NCI-H1417 treated with DMSO at 0.1 percent for 48 hours (cell line): ENCODE measurements at places on chromosomes 12 and 14.

DNA sequence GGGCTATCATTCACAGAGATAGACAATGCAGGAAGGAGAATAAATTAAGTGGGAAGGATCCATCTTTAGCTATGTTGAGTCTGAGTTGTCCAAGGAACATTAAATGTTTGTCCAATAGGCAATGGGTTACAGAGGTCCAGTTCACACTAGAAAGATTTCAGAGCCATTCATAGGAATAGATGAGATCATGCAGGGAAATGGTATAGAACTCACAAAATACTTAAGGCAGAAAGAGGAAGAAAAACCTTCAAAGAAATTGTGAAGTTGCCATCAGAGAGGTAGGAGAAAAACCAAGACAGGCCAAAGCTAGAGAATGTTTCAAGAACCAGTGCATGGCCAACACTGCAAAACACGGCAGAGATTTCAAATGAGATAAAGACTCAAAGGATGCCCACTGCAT lies 94.1 kb downstream of the PHLDA1 start:
- no peak for DNase-seq

DNA sequence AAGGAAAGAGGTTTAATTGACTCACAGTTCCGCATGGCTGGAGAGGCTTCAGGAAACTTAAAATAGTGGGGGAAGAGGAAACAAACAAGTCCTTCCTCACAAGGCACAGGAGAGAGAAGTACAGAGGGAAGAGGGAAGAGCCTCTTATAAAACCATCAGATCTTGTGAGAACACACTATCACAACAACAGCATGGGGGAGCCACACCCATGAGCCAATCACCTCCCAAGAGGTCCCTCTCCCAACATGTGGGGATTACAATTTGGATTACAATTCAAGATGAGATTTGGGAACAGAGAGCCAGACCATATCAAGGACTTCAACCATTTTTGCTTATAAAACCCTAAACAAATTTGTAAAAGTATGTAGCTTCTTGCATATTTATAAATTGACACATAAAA lies 45.8 kb downstream of the SLCO1C1 start:
- DNase-seq = no peak

DNA sequence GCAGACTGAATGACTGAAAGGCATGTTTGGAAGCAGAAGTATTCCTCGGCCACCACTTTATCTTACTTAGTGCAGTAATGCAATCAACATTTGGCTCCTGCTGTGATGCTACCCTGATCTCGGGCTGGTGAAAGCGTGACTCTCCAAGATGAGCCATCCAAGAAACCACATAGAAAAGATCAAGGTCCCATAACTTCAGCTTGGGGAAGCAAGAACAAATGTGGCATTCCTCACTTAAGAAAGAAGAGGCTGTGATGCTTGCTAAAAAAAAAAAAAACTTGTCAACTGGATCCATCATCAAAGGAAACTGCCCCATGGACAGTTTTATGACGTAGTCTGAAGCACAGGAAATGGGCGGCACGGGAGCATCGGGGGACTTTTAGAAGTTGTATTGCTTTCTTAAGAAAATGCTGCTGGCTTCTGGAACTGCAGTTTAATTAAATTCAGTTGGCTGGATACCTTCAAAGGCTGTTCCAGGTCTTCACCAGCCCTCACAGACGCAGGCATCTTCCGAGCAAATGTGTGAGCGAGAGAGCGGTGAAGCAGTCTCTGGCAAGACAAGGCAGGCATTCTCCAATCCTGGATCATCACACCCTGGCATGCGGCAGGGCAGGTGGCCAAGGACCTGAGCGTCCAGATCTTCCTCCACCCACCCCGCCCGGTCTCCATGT lies 38.2 kb upstream of the MAP1LC3B2 start:
- DNase-seq = no peak

DNA sequence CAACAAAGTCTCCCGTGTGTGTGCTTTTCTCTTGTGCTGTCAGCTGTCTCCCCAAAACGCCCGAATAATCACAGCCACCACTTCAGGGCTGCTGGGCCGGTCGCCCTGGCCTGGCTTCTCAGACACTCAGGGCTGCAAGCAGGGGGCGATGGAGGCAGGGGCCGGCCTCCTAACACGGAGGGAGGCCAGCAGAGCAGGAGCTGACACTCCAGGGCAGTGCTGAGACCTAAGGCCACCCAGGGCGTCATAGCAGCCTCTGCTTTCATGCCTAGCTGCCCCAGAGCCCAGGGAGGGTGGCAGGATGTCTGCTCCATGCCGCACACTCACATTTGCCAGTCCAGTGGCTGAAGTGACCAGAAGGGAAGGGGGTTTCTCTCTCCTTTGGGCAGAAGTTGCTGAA lies 25.6 kb downstream of the STX2 start:
- DNase-seq = no peak

GRCh38 chr14:94857950-94858349 lies 88.0 kb upstream of the GSC start:
- no peak for DNase-seq

DNA sequence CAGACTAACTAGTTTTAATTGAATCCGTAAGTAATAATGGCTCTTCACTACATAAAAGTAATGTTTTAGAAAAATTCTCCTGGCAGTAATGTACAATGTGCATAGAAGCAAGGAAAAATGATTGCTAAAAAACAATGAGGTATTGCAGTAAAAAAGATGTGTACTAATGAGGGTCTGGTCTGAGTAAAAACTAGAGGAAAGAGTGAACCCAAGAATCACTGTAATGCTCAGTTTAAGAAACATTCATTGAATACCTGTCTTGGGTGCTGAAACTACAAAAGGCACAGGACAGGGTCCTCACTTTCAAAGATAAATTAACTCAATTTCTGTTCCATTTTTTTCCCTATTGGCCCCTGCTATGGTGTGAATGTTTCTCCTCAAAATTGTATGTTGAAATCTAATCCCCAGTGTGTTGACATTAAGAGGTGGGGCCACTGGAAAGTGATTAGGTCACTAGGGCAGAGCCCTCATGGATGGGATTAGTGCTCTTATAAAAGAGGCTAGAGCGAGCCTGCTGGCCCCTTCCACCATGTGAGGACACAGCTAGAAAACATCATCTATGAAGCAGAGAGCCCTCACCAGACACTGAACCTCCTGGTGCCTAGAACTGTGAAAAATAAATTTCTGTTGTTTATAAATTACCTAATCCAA lies 51.6 kb downstream of the RPS6KA5 start:
- no peak for DNase-seq

GRCh38 chr12:74391283-74391682 lies 146.4 kb upstream of the ATXN7L3B start:
- no peak for DNase-seq

- DNase-seq = no peak
Measured at GRCh38 chr14:67522270-67522669, 10.8 kb upstream of the PLEKHH1 start.

GRCh38 chr14:47959740-47960139 lies 284.3 kb upstream of the MDGA2 start:
- DNase-seq = no peak

DNA sequence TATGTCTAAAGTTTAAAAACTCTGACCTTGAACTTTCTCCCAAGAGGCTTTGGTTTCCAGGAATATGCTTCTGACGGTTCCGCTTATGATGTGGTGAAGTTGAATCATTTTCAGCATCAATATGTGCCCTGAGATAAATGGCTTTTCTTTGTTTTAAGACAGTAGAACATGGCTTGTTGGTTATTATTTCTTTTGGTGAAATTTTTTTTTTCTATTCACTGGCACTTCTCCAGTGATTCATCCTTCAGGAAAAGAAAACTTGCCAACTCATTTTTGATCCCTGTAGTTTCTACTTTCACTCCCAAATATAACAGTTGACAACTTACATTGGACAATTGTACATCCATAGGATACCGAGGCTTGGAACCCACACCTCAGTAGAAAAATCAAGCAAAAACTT lies 1301.2 kb upstream of the FLRT2 start:
- DNase-seq = no peak

- DNase-seq = no peak
Measured at GRCh38 chr14:81234278-81234677, 13.5 kb upstream of the GTF2A1 start.

GRCh38 chr14:73795974-73796373 lies 55.7 kb upstream of the PTGR2 start:
- no peak for DNase-seq

DNA sequence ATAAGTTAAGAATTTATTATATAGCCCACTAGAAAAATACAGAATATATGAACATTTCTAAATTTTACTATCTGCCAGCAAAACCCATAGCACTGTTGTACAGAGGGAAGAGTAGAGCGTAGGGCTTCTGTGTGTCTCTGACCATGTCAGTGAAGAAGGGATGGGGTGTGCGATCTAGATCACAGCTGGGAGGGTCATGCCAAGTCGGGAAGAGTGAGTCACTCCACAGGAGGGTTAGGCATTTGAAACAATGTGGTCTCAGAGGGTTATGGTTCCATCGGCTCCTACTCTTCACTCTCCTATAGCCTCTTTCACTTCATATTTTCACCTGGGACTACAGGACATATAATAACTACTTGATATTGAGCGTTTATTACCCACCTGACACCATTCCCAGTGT lies 185.1 kb upstream of the DDHD1 start:
- DNase-seq = no peak

DNA sequence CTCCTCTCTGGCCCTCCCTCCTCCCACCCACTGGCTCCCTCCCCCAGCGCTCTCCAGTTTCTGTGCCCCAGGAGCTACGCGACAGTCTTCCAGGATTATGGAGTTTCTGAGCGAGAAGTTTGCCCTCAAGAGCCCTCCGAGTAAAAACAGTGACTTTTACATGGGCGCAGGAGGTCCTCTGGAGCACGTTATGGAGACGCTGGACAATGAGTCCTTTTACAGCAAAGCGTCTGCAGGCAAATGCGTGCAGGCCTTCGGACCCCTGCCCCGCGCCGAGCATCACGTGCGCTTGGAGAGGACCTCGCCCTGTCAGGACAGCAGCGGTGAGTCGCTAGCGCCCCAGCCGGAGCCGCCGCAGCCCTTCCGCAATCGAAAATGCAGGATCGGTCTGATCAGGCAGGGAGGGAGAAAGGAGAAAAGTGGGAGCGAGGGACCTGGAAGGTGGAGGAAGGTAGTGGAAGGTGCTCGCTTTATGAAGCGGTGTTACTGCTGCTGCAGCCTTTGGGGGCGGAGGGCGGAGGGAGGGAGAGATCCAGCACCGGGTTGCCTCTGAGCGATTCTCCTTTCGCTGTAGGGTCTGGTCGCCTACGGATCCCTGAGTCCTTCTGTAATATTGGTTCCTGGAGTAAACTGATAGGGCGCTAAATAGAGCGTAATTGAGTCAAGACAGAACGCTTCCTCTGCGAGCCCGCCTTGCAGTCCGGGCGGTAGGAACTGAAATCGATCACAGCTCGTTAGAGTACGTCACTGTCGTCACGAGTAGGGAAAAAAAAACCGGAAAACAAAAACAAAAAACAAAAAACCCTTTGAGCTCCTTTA lies at the start of gene ALX1:
Gene ALX1, plus strand, starts transcription at position 56 of the 819 bp plus-strand sequence. Its CDS starts 42 bp downstream, at position 98.
- no peak for DNase-seq

DNA sequence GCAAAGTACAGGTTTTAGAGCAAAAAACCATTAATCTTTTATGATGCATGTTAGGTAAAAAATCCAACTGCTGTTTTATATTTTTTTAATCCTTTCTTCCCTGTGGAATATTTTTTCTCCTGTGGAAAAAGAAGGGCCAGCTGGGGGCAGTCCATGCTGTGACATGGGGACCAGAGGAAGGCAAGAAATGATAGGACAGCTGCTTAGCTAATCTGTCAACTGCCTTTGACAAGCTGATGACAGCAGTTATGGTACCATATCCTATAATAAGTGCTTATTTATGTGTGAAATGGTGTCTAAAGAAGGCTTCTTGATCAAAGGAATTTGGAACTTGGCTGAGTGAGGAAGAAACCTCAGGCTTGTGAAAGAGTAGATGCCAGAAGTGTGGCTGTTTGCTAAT lies 452.4 kb upstream of the NOVA1 start:
- no peak for DNase-seq

DNA sequence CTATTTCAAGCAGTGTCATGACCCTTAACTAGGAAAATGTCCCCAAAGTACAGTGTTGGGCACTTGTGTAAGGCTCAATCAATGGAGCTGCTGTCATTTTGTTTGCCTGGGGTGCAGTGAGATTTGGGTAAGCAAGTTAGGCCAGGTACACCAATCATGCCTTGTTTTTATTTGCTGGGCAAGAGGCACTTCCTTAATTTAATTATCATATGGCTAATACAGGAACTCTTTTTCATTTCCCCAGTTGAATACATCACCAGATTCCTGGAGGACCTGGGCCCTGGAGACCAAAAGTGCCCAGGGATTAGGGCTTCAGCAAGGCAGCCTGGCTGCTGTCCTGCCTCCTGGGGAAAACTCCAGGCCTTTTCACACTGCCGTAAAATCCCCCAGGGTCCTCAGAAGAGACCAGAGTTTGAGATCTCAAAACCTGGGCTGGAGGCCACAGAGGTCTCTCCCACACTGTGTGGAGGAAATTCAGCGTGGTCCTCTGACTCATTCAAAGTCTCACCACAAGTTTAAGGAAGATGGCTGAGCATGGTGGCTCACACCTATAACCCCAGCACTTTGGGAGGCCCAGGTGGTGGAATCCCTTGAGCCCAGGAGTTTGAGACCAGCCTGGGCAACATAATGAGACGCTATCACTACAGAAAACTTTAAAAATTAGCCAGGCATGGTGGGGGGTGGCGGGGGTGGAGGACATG lies 28.4 kb upstream of the FOXN3 start:
- DNase-seq = no peak

DNA sequence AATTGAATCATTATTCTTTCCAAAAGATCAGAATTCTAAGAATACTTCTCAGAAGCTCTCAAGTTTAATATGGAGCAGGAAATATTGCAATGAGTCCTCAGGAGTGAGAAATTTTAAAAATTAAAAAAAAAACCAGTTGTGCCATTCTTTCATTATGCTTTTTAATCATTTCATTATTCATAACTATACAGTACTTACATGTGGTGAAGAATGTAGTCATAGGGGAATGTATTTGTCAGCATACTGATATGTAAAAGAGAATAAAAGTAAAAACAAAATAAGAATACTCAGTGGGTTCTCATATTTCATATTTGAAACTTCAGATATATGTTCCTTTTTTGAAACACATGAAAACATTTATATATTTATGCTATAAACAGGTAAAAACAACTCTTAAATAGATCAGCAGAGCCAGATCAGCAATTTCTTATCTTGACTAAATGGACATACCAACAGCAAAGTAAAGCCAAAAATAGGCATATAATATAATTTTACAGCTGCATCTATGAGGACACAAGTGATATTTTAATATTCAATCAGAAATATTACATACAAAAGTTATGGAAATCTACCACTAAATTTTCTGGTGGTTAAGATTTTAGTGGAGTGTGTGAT lies 19.9 kb upstream of the MBIP start:
- DNase-seq = no peak

DNA sequence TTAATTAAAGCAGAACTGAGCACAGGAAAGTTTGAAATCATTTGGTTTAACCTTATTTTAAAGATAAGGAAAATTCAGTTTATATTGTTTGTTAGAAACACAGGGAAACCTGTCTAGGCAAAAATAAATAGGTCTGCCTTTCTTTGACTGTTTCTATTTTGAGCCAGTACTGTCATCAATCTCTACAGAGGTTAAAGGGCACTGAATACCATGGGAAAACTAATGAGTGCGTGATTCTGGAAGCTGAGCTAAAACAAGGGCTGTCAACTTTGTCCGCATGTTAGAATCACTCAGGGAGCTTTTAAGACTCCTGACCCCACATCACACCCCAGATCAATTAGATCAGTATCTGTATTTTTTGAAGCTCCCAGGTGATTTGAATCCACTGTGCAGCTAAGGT lies 38.8 kb downstream of the NOPCHAP1 start:
- DNase-seq = no peak
